GM10248 (cell line): ENCODE measurements at places on chromosomes 12 and 14.

DNA sequence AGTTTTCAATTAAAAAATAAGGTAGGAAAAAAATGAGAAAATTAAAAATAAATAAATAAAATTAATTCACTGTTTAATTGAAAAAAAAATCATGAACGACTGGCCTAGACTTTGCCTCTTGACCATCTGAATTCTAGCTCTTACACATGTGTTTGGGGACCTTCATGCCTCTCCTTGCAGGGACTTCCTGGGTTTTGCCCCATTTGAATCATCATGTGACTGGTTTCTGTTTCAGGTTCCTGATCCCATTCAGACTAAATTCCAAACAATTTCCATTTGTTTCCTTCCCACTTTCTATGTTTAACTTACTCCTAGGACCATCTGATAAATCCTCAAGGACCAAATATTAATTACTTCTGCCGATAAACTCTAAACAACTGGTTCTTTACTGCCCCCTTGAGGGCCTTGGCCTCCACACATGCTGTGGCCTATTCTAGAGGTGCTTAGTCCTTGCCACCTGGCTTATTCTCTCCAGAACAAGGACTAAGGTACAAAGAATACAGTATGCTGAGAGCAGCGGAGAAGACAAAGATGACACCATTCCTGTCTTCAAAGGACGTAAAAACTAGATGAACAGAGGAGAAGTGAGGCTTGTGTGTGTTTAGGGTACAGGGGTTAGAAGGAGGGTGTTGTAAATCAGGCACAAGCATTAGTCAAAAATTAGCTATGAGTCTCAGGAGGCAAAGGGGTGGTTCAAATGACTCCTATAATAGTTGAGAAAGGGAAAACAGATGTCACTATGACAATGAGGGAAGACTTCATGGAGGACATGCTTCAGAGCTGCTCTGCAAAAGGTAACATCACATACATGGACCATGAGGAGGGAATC is 125.8 kb upstream of the AVPR1A start:
- DNase-seq, result peak; percentile 7

DNA sequence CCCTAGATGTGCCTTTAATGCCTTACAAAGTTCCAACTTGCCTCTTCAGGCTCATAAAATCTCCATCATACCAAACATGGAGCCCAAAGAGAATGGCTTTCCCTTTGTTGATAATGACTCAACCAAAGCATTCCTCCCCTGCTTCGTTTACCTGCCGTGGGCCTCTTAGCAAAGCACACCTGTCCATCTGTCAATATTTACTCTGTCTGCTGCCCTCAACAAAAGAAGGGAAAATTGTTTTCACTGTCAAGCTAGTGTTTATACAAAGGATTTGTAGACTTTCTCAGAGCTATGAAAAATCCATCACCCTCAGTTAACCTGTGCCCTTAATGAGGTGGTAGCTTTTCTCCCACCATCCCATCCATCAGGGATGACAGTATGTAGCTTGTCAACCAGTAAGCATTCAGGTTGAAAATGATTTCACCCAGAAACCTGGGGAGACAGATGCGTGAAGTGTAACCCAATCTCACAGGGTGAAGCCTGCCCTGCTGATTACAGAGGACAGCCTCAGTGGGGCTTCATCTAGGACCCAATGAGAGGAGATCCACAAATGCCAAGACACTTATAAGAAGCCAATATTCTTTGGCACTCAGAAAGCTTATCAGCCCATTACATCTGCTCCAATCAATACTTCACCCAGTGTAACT is 278.1 kb downstream of the NUAK1 start:
- DNase-seq, result no peak

DNA sequence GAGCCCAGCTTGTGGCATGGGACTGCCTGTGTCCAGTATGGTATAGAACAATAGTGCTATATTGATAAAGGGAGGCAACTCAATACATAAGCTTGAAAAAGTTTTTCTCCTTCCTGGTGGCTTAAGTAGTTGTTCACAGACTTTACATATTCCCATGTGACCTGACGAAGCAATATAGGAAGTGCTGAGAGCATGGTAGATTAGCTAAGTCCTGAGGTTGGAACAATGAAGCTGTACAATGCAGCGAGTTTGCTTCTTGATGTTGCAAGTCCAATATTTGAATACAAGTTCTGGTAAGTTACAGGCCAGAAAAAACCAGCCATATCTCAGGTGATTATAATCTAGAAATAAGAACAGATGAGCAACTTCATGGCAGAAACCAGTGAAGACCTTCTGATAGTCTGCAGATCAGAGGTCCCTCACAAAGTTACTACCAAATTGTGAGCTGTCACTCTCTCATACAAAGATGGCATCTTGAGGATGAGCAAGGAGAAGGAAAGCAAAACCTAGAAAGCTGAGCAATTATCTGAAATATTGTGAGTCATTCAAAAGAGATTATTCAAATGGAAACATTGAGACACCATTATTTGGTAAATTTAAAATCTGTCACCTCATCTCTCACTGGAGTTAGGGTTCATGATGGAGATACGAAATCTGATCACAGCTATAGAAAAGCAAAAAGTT is 72.9 kb upstream of the BTG1 start:
- DNase-seq, result no peak

- DNase-seq, result peak; percentile 37
Observed at GRCh38 chr12:111841236-111841749, 735 bp upstream of the MAPKAPK5 start.

DNA sequence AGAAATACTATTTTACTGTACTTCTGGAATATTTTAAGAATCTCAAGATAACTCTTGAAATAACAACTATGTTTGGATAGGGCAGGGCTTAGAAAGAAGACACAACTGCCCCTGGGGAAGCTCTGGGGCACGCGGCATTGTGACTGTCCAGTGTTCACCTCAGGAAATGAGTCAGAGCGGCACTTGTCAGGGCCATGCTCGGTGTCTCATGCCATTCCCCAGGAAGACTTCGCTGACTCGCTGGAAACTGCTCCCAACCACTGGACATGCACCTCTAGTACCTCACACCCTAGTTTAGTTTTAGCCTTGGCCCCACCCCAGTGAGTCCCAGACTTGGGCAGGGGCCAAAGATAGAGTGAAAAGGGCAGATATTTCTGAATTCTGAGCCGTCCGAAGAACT is 192.0 kb downstream of the TTC7B start:
- DNase-seq, result no peak

- no peak for DNase-seq
Observed at GRCh38 chr12:12086973-12087692, 16.4 kb downstream of the BCL2L14 start.
